ENCODE measurements at places on chromosomes 4 and X. TPM values are rescaled to one million over a fixed set of nuclear protein-coding genes. Genes with fewer than 3 reads are reported as not detected.

DNA sequence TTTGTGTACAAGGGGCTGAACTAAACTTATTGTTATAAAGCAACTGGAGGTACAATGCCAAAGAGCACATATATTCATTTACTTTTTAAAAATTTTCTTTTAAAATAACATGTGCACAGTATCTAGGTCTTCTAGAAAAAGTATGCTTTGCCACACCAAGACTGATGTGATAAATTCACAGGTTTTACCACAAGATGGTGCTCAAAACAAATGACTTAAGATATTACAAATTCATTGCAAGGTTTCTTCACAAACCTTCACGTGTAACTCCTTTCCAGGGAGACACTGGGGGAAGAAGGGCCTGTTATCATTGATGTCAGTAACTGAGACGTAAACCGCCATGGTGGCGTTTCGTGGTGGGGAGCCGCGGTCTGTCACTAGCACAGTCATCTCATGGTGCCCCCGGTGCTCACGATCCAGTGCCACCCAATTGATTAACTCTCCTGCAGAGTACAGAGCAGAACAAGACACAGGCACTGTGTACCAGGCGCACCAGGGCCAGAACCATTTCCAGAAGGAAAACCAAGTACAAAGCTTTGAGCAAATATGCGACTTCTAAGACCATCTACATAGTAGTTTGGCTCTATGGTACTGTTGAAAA, 162.2 kb downstream of the DCHS2 start:
- DNase-seq: no peak

DNA sequence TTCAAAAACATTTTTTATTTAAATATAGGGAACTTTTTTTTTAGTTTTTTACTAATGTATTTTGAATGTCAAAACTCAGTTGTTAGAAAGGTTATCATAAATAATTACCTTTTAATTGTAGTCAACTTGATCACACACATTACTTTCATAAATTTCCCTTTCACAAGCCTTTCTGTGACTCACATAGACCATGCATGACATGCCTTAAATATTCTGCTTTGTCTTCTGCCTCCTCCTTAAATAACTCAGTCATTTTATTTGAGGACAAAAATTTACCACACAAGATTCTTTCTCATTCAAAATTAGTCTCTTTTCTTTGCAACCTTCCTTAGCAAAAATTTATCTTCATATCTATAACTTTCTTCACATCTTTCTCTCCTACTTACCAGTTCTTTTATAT, 219.9 kb downstream of the EVC2 start:
- no peak for DNase-seq

DNA sequence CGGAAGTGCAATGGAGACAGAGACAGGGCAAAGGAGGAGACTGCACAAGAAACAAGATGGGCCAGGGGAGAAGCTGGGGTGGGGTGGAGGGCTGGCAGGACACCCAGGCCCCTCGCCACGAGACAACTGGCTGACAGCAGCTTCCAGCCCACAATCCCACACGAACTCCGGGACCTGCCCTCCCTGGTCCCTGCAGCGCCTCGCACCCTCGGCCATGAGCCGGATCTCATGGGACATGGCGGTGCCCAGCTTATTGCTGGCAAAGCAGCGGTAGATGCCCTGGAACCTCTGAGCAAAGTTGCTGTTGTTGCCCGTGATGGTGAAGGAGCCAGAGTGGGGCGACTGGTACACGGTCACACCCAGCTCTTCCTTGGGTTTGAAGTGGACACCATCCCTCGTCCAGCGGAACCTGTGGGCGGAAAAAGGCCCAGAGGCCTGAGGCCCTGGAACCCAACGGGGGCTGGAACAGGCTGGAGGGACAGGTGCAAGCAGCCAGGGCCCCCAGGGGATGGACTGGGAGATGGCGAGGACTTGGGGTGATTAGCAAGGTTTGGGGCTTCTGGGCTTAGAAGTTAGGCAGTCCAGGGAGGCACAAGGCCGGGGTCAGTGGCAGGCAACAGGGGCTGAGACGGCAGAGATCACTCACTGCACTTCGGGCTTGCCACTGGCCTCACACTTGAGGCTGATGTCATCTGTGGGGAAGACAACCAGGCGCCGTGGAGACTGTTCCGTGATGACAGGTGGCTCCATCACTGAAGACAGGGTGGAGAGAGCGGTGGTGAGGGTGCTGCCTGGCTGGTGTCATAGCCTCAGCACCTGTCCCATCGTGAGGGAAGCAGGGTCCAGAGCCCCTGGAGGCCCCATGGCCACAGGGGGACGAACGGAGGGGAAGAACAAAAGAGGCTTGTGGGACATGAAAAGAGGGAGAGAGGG, 13.8 kb downstream of the L1CAM start:
- DNase-seq: no peak

GRCh38 chr4:175297965-175298565, 379.9 kb downstream of the ADAM29 start:
- DNase-seq: no peak

GRCh38 chr4:78567500-78568060, 16.0 kb downstream of the ANXA3 start:
- no peak for DNase-seq

The SHROOM4 gene
- total RNA-seq: 6.3 TPM

DNA sequence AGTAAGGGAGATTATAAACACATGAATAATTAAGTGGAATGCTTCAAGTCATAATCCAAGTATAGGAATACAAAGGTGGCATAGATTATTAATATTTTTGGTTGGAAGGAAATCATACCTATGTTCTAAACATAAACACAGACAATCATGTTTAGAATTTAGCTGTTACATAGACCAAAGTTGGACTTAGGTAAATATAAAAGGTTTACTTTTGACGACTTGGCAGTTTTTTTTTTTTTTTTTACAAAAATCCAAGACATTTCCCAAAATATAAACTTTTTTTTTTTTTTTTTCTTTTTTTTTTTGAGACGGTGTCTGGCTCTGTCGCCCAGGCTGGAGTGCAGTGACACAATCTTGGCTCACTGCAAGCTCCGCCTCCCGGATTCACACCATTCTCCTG, 3.5 kb upstream of the N4BP2 start:
- DNase-seq: no peak

The SPIN4 gene
- 4.7 TPM for total RNA-seq

The MAGEA12 gene
- total RNA-seq: not detected

GRCh38 chr4:56434599-56435139, 746 bp downstream of the PPAT start:
- DNase-seq: no peak

DNA sequence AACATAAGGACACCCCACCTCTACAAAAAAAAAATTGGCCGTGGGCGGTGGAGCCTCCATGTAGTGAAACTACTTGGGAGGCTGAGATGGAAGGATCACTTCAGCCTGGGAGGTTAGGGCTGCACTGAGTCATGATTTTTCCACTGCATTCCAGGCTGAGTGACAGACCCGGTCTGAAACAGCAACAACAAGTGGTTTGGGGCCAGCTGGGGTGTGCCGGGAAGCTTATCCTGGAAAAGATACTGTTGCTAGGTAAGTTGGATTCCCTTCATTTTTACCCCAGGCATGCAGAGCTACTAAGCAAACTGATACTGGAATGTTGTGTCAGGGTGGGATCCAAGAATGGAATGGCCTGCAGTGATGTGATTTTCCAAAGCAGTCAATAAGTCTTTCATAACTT, 57.0 kb downstream of the XAGE2 start:
- no peak for DNase-seq

DNA sequence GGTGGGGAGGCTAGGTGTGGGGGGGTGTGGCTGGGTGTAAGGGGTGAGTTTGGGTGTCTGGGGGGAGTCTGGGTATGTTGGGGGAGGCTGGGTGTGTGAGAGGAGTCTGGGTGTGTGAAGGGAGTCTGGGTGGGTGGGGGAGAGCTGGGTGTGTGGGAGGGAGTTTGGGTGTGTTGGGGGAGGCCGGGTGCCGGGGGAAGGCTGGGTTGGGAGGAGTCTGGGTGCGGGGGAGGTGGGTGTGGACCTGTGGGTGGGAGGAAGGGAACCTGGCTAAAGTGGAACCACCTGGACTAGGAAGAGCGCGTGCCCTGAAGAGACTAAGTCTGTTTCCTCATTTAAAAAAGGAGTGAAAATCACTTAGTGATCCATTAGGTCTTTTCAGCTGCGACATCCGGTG, 18.3 kb downstream of the SPON2 start:
- no peak for DNase-seq

The PDZD4 gene
- total RNA-seq: 2.4 TPM

DNA sequence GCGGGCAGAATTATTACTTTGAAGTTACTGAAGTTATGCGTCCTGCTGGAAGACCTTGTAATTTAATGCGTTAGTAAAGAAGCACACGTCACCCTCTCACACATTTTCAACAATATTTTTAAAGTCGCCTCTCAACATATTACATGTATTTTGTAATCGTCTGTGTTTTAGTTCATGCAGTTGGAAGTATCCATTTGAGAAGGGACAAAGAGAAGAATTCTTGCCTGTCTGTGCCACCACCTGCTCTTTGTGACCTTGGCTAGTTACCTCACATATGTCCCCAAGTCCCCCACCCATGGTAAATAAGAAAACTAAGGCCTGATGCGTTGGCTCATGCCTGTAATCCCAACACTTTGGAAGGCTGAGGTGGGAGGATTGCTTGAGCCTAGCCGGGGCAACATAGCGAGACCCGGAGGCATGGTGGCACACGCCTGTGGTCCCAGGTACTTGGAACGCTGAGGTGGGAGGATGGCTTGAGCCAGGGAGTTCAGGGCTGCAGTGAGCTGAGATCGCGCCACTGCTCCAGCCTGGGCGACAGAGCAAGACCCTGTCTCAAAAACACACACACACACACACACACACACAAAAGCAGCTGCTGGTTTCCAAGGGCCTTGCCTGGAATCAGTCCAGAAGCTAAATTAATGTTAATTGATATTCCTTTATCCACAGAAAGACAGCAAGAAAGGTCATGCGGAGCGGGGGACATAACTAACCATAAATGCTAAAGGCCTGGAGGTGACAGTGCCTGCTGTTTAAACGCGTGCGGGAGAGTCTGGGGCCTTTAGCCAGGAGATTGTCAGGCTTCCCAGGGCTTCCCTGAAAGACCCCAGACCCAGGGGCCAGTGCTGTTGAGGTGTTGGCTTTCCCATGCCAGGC, 811 bp downstream of the TMEM187 start:
- no peak for DNase-seq

The VEGFC gene
- total RNA-seq: 30.6 TPM

GRCh38 chrX:51931566-51932150, 38.2 kb downstream of the MAGED1 start:
- DNase-seq: no peak

DNA sequence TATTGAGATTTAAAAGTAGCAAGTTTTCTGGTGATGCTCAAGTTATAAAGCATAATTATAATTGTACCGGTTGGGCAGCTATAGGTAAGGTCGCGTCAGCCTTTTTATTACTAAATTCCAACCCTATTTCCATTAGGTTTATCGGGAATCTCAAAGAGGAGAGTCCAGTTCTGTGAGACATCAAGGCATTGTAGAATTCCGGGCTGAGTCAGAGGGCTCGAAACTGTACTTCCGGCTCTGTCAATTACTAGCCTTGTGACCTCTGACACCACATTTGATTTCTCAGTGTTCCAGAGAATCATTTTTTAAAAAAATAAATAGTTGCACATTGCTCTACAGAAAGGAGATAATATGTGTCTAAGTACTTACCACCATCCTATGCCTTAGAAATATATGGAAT, 4.3 kb downstream of the IL1RAPL1 start:
- no peak for DNase-seq

DNA sequence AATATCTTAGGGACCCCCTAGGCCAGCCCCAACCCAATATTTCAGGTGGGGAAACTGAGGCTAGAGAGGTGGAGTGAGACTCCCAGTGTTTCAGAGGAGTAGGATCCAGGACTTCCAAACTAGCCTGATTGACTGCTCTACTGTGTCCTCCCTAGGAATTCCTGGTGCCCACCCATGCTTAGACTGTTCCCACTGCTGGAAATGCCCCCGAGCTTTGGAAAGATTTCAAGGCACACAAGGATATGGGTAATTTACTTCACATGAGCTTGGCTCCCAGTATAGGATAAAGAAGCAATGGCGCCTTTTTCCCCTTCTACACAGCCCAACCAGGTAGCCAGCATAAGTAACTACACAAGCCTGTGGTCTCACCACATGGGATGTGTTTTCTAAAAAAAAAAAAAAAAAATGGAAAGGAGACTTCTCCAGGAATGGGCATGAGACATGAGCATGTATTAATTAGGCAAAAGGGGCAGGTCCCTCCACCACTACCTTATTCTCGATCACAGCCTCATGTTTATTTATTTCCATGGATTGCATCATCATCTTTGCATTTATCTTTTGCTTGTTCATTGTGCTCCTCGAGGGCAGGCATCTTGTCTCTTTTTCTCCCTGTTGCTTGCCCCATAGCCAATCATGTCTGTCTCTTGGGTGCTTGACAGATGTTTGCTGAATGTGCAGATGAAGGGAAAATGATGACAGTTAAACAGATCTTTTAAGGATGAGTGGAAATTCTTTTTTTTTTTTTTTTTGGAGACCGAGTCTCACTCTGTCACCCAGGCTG, 66.7 kb downstream of the DRD5 start:
- no peak for DNase-seq

DNA sequence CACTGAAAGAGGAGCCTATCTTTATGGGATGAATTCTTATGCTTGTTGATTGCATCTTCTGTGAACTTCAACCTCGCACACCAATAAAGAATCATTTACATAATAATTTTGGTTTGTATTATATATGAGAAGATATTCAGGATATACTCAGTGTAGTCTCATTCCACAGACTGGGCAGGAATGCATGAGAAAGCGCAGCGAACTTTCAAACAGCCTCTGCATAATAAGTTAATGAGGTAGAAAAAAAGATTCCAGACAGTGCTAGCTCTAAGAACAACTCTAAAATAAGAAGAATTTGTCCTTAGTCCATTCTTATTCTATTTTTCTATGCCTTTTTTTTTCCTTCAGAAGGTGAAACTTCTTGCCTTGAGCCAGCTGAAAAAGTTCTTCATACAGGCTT, 224.3 kb upstream of the CTSO start:
- DNase-seq: no peak

The ASMT gene
- total RNA-seq: 0.56 TPM

- no peak for DNase-seq
Observed at GRCh38 chr4:130422261-130422660, 1326.3 kb downstream of the C4orf33 start.

The RAI2 gene
- 22.4 TPM for total RNA-seq

GRCh38 chr4:14644580-14645282, 357.6 kb upstream of the CPEB2 start:
- DNase-seq: no peak

- no peak for DNase-seq
Observed at GRCh38 chrX:50798783-50799182, 15.2 kb downstream of the SHROOM4 start.

The FOXP3 gene
- total RNA-seq: not detected

- DNase-seq: no peak
Observed at GRCh38 chr4:36757580-36758311, 476.3 kb downstream of the DTHD1 start.

DNA sequence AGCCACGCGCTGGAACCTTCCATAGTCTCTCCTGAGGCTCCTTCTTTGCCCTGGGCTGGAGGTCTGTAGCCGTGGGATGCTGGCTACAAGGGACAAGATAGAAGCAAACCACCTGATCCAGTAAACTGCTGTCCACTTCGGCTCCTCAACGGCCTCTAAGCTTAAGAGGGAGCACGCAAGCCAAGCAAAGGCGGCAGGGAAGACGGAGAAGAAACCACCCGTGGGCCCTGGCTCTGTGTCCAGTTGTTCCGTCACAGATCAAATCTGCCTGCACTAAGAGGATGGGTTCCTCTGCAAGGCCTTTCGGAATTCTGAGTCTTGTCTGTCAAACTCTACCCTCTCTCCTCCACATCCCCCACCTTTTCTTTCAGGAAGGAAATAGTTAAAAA, 401 bp upstream of the EDNRA start:
- DNase-seq: no peak

The GPAT3 gene
- 21.0 TPM for total RNA-seq

GRCh38 chr4:140330311-140330900, 43.0 kb upstream of the SCOC start:
- DNase-seq: no peak

GRCh38 chrX:6810776-6811175, 275.9 kb upstream of the VCX3A start:
- no peak for DNase-seq

All from omental fat pad (tissue), 4 donors.